ENCODE measurements at places on chromosomes 12 and 14.

DNA sequence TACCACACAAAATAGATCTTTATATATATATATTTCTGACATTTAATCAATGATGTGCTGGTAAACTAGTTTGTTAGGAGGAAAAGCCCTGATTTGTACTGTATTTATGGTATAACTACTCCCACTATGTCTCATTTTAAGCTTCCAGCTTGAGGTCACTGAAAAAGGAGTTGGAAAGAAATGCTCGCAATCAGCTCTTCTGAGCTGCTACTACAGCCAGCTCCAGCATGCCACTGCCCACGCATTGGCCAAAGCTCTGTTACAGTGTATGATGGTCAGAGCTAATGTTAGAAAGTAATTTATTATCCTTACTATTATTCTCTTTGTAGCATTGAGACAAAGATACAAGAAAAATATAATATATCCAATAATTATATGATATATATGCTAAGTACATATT is 55.0 kb upstream of the PCED1B start:
- peak; percentile 66 for DNase-seq

- DNase-seq, result no peak
These were observed 14.3 kb upstream of the MCRS1 start for GRCh38 chr12:49582201-49582600.

DNA sequence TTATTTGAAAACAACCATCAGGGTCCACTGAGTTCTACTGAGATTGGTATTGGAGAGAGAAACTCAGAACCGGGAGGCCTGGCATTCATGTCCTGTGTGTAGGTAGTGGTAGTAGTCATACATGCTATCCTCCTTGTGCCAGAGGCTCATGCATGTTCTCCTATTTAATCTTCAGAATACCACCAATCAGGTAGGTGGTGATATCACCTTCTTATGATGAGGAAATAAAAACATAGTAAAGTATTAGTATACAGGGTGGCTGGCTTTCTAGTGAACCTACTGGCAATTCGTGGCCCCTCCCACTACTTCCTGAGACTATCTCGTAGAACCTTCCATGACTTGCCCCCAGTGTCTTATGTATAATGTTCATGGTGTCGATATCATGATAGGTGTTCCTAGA is 40.5 kb upstream of the EID3 start:
- no peak for DNase-seq

DNA sequence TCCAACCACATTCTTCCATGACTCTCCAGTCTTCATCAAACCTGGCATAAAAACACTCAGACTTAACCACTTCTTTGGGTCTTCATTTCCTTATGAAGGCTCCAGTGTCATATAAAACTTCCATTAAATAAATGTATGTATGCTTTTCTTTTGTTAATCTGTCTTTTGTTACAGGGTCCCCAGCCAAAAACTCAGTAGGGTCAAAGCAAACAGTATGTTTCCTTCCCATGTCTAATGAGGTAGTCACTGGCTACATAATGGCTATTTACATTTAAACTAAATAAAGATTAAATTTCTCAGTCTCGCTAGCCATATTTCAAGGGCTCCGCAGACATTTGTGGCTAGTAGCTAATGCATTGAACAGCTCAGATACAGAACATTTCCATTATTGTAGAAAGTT is 40.1 kb upstream of the STAB2 start:
- no peak for DNase-seq

DNA sequence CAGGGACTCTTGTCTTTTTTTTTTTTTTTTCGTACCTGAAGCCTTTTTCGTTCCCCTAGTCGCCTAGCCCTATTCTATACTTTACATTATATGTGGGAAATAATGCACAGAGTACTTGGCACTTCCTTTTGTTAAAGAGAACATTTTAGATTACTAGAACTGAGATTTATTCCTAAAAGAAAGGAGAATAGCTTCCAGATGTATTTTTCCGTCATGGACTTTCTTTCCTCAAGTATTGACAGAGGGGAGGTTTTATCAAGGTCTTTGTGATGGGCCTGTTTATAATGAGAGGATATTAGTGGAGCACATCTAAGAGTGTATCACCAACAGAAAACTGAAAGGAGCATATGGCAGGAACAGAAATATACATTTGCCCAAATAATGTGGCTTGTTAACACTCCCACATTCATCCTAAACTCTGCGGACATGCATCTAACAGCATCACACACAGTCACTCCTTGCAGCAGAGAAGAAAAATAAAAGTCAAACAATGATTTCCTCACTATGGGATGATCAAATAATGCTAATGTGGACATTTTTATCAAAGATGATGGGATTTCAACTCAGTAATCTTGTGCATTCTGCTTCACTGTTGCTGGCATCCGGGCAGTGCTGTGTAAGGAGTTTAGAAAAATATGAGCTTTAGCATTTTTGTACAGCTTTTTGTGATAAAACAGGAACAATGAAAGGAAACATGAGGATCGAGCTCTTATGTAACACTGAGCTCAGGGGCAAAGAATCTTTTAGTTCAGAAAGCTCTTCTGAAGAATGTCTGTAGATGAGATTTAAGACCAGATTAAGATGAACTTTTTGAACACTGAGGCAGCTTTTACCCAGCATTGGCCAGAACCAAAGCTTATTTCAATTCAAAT is 183.1 kb downstream of the EGLN3 start:
- DNase-seq, result peak; percentile 86

DNA sequence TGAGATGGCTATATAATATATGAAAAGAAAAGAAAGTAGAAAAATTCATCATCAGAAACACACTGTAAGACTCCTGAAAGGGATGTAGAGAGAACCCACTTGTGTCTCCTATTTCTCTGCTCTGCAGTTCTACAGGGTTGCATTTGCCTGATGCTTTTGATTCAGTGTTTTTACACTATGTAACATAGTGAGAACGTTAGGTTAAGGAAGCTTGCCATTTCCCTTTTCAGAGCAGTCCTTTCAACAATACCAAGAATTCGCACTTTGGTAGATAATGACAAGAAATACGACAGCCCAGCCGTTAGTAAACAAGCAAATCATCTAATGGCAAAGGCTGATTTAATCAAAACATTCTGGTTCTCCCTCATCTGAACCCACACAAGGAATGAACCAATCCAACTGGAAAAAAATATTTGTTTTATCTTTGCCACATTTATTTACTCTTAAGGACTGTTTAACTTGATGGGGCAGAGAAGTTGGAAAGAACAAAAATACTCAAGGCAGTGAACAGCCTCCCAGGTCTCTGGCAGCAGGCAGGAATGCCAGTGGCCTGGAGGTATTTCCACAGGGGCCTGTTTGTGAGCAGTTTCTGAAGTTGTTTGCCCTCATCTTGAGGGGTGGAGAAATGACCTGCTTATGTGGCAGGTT is 30.8 kb upstream of the SOCS2 start:
- no peak for DNase-seq

DNA sequence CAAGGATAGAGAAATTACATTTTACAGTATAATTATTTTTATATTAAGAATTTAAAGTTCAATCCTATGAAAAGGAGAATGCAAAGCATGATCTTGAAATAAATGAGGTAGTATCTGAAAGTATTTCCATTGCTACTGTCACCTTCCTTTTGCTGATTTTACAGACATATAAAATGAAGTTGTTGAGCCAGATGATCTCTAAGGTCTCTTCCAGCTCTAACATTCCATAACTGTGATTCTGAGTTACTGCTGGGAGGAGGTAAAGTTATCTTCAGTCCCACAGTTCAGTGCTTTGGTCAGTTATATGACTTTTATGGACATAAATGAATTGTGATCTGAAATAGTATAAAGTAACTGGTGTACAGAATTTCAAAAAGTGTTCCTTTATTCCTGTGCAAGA is 52.8 kb downstream of the SLC38A6 start:
- DNase-seq, result peak; percentile 53

GRCh38 chr14:51430633-51431032 is 190.6 kb downstream of the TMX1 start:
- peak; percentile 36 for DNase-seq
